ENCODE measurements at places on chromosomes 3 and 15.

DNA sequence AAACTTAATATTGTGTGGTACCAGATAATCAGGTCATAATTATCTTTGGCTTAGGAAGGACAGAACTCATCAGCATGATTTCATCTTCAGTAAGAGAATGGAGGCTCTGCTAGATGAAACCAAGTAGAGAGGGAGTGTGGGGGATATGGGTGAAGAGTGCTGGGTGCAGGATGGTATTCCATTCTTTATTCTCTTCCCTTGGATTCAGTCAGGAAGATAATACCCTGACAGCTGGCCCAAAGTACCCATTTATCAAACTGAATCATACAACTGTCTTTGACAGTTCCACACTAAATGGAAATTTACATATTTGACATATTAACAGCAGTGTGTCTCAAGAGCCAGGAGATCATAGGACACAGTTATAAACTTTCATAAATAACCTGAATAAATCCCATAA is 44.7 kb downstream of the GOLIM4 start:
- H3K27ac ChIP-seq: no peak overlapping the region
- no peak for DNase-seq
- no peaks in the 10 kb centered on the region for H3K4me1 ChIP-seq
- H3K4me3 ChIP-seq: no peak overlapping the region
- H3K27me3 ChIP-seq: peaks cover 4% of the 10 kb centered on the region
- H3K36me3 ChIP-seq: no peaks in the 10 kb centered on the region

DNA sequence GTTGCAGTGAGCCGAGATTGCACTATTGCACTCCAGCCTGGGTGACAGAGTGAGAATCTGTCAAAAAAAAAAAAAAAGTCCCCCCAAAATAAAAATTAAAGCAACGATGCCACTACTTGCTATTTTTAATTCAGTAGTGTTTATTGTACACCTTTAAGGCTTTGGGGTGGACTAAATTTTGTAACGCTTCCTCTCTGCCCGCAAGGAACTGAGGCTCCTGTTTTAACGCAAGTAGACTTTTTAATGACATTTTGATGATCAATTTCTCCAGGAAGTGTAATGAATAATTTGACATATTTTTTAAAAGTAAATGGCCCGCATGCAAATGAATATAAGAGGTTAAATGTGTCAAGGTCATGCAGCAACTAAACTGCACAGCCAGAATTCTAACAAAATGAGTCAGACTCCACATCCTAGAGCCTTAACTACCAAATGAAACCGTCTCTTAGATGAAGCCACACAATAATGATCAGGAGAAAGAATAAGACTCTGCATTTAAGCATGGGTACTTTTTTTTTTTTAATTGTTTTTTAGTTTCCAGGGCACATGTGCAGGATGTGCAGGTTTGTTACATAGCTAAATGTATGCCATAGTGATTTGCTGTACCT is 96.8 kb upstream of the LMOD3 start:
- H3K4me1 ChIP-seq: peaks cover 8% of the 10 kb centered on the region
- no peak overlapping the region for H3K27ac ChIP-seq
- H3K36me3 ChIP-seq: peaks cover 13% of the 10 kb centered on the region
- no peaks in the 10 kb centered on the region for H3K27me3 ChIP-seq

- H3K4me3 ChIP-seq: no peak overlapping the region
- no peaks in the 10 kb centered on the region for H3K36me3 ChIP-seq
- no peaks in the 10 kb centered on the region for H3K4me1 ChIP-seq
- peaks cover 2% of the 10 kb centered on the region for H3K27me3 ChIP-seq
Observed at GRCh38 chr15:80514071-80514780, 110.0 kb downstream of the ARNT2 start.

GRCh38 chr3:145055375-145056076 is 1083.9 kb downstream of the DIPK2A start:
- DNase-seq: no peak
- no peak overlapping the region for H3K27ac ChIP-seq
- H3K27me3 ChIP-seq: no peaks in the 10 kb centered on the region
- H3K4me3 ChIP-seq: no peak overlapping the region
- H3K4me1 ChIP-seq: no peaks in the 10 kb centered on the region
- no peaks in the 10 kb centered on the region for H3K36me3 ChIP-seq

DNA sequence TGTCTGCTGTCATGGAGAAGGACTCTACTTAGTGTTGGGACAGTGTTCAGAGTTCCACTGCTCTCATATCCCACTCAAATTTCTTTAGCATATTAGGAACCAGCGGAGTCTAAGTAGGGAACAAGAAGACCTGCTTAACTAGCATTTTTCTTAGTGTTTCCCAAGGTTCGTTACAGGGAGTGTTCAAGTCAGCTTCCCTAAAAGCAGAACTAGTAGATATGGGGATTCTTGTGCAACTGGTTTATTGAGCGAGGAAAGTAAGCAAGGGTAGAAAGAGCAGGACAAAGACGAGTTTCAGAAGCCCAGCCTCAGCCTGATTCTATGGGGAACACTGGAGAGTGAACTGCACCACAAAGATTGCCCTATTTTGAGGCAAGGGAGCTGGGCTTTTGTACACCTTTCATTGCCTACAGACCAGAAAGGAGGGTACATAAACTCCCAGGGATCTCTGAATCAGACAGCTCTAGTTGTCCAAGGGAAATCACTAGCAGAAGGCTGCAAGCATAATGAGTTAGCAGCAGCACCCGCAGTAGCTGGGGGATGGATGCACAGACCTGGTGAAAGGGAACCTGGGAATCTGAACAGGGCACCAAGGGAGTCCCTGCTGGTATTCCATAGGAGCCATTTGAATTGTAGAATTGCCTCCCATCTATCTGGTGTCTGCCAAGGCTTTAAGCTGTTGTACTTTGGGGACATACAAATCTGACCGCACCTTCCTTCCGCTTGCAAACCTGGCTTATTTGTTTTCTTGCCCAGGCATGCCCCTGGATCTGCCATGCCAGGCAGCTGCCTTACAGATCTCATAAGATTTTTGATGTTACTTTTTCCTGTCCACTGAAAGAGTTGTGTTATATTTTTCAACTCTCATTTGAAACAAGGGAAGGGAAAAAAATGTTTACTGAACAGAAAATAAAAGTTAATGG is 15.1 kb downstream of the CMTM7 start:
- no peak for DNase-seq
- H3K27ac ChIP-seq: no peak overlapping the region
- H3K27me3 ChIP-seq: no peaks in the 10 kb centered on the region
- H3K36me3 ChIP-seq: peaks cover 28% of the 10 kb centered on the region
- H3K4me3 ChIP-seq: no peak overlapping the region

- DNase-seq: no peak
- no peaks in the 10 kb centered on the region for H3K4me1 ChIP-seq
- H3K27me3 ChIP-seq: peaks cover 13% of the 10 kb centered on the region
- no peak overlapping the region for H3K27ac ChIP-seq
- H3K4me3 ChIP-seq: no peak overlapping the region
- H3K36me3 ChIP-seq: no peaks in the 10 kb centered on the region
Observed at GRCh38 chr15:70995383-70995970, 102.9 kb downstream of the LRRC49 start.

DNA sequence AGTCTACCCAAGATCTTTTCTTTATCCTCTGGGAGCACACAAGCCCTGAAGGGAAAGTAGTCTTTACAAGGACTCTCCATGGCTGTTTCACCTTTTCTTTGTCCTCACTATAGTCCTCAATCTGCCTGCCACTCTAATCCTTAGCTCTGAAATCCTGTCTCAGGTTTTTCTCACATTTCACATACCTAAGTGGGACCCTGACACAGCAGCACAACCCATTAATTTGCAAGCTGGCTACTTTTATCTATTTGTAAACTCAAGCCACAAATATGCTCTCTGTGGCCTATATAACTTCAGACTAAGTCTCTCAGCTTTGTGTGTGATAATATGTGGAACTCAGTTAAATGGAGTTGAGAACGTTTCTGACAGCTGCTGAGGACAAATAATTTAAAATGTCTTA is 19.8 kb downstream of the SIN3A start:
- H3K27ac ChIP-seq: no peak overlapping the region
- H3K36me3 ChIP-seq: peaks cover 40% of the 10 kb centered on the region
- H3K4me3 ChIP-seq: no peak overlapping the region
- no peak for DNase-seq
- peaks cover 11% of the 10 kb centered on the region for H3K4me1 ChIP-seq

DNA sequence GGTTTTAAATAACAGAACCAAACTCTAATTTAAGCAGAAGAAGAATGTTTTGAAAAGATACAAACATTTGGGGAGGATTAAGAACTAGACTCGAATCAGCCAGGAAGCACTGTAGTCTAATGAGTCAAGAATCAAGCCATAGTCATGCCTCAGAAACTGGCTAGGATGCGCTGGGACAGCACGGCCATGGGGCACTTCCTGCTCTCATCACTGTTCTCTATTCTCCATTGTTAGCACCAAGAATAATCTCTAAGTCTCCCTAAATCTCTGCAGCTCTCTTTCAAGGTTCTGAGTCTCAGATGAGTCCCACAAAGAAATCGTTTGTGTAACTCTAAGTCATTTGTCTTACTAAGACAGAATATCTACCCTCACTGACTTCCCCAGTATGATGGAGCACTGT is 399.0 kb upstream of the KCNMB2 start:
- no peak overlapping the region for H3K4me3 ChIP-seq
- H3K27me3 ChIP-seq: no peaks in the 10 kb centered on the region
- H3K4me1 ChIP-seq: no peaks in the 10 kb centered on the region

- H3K36me3 ChIP-seq: peaks cover 25% of the 10 kb centered on the region
- DNase-seq: no peak
Observed at GRCh38 chr15:50993598-50993997, 85.1 kb downstream of the AP4E1 start.

DNA sequence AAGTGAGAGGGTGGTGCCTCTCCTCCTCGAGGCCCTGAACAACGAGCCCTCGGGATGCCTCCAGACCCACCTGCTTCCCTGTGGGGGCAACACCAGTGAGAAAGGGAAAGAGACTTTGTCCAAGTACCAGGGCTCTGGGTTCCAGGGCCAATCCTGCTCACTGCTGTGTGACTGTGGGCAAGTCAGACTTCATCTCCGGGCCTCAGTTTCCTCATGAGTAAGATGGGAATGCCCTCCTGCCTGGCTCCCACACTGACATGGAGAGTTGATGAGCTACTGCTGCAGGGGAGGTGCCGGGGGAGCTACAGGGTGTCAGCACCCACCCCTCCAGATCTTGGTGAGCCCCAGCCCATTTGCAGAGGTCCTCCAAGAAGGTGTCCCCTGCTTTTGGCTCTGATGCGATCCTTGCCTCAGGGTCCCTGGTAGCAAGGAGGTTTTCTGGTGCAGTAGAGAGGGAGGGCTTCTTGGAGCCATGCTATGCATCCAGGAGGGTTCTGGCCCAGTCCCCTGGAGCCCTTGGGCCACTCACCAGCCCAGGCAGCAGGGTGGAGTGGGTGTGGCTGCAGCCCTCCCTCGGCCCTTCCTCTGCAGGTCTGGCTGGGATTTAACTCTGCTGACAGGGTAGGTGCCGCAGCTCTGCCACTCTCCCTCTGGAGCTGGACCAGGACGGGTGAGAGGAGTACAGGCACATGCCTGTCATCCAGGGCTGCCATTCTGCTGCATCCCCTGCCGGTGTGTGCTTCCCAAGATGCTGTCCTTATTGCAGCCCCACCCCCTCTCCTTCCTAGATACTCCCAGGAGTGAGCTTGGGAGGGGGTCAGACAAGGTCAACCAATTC is 26.9 kb downstream of the LOXL1 start:
- no peaks in the 10 kb centered on the region for H3K36me3 ChIP-seq
- no peaks in the 10 kb centered on the region for H3K27me3 ChIP-seq
- peak overlapping the region; percentile 41 for H3K27ac ChIP-seq
- no peak for DNase-seq

DNA sequence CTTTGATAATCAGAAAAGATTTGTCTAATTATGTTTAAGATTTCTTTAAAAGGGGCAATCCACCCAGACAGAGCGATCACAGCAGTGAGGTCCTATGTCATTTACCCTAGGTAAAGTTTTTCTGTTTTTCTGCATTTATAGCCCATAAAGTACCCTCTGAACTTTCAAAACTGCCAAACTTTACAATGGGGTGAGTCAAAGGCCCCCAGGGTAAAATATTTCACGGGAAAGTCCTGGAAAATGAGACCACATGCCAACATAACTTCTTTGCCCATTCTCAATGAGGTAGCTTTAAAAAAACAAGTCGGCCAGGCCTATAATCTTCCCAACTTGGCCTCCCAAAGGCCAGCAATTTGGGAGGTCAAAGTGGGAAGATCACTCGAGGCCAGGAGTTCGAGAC is 53.0 kb downstream of the SUCLG2 start:
- peak overlapping the region; percentile 12 for H3K4me3 ChIP-seq
- no peak for DNase-seq
- H3K36me3 ChIP-seq: peaks cover 68% of the 10 kb centered on the region
- H3K27me3 ChIP-seq: no peaks in the 10 kb centered on the region

GRCh38 chr3:53354945-53355498 is 7.7 kb upstream of the DCP1A start:
- no peak overlapping the region for H3K4me3 ChIP-seq
- no peaks in the 10 kb centered on the region for H3K36me3 ChIP-seq
- DNase-seq: no peak
